ENCODE measurements at places on chromosomes 2 and 18.

GRCh38 chr2:239374896-239375277, 25.9 kb downstream of the HDAC4 start:
- DNase-seq, result no peak

- no peak for DNase-seq
Observed at GRCh38 chr2:26979741-26980140, 9.3 kb downstream of the MAPRE3 start.

- no peak for DNase-seq
Observed at GRCh38 chr2:170216428-170216827, 38.5 kb downstream of the MYO3B start.

DNA sequence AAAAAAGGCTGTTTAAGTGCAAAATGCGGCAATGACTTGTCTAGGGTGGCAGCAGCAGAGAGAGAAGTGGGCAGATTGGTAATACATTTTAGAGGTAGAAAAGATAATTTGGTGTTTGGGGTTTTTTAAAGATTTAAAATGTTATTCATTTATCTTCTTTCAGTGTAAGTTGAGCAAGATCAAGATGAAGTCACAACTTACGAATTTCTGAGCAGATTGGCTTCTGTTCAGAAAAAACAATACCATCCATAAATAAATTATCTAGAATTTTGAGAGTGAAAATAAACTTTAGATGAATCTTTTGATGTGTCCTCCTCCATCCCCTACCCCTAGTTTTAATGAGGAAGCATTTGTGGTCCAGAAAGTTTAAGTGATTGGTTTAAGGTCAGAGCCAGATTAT, 47.9 kb upstream of the FAM171B start:
- DNase-seq, result no peak

DNA sequence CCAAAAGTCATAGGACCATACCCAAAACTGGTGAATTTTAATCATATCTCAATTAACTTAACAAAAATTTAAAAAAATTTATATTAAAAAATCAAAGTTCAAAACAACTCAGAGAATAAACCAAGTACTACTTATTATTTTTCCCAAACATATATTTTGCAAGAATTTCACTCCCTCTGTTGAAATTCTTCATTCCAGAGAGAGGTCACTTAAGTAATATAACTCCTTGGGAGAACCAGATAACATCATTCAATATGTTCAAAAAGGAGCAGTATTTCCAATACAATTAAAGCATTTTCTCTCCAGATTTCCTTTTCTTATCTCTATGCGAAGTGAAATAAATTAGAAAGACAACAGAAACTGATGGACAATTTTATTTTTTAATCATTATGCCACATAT, 165.9 kb upstream of the RND3 start:
- DNase-seq, result no peak

GRCh38 chr2:20647738-20648137, 3.2 kb downstream of the HS1BP3 start:
- no peak for DNase-seq

- no peak for DNase-seq
Observed at GRCh38 chr2:160141912-160142311, 58.2 kb downstream of the ITGB6 start.

DNA sequence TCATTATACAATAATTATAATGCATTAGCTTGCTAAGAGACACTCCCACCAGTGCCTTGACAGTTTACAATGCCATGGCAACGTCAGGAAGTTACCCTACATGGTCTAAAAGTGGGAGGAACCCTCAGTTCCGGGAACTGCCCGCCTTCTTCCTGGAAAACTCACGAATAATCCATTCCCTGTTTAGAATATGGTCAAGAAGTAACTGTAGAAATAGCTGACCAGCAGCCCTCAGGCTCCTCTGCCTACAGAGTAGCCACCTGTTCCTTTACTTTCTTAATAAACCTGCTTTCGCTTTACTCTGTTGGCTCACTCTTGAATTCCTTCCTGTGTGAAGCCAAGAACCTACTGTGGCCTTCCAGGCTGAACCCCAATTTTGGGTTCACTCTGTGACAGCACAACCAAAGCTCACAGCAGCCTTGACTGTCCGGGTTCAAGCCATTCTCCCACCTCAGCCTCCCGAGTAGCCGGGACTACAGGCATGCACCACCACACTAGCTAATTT, 20.0 kb upstream of the PTPN2 start:
- peak; percentile 36 for DNase-seq

DNA sequence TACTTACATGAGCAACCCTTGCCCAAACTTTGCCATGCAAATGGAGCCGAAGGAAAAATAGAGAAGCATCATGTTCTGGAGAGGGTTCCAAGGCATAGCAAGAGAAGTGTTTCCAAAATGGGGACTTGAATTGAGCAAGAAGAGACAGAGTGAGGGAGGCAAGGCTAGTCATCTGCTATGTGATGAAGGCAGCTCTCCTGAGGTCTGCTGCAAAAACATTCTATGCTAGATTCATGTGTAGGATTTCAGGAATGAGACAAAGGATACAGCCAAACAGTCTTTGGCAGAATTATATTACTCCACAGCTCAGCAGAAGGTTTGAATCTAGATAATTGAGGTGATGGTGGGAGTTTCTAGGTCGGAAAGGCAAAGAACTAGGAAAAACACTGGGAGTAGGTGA, 24.1 kb upstream of the MRPL19 start:
- DNase-seq, result no peak

GRCh38 chr2:140929849-140930248, 1201.0 kb downstream of the LRP1B start:
- no peak for DNase-seq

- no peak for DNase-seq
Observed at GRCh38 chr2:239104800-239105199, 256.9 kb downstream of the TWIST2 start.

DNA sequence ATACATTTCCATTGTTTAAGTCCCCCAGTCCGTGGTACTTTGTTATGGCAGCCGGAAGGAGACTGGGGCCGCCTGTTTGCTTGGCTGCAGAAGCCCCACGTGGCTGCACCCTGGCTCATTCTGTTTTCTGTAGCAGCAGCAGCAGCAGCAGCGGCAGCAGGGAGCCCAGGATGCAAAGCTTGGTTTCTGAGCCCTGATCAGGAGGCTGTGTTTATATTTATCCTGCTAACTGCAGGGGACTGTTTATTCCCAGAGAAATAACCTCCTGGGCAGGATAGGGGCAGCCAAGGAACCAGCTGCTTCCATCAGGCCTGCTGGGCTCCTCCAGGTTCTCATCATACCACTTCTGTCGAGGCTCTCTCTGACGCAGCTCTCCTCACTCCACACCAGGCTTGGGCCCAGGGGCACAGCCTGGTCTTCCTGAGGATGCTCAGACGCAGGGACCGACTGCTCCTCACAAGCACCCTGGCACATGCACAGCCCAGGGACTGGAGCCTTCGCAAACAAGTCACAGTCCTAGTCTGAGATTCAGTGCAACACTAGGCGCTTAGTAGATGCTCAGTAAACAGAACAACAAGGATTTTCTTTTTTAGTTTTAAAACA, 139.0 kb downstream of the MSH2 start:
- no peak for DNase-seq

- no peak for DNase-seq
Observed at GRCh38 chr18:24930971-24931370, 421.0 kb downstream of the ZNF521 start.

GRCh38 chr2:48250943-48251342, 279.0 kb upstream of the STON1 start:
- no peak for DNase-seq

GRCh38 chr18:61882296-61883004, 10.4 kb downstream of the RNF152 start:
- no peak for DNase-seq
